ENCODE measurements at places on chromosomes 11 and 22.

DNA sequence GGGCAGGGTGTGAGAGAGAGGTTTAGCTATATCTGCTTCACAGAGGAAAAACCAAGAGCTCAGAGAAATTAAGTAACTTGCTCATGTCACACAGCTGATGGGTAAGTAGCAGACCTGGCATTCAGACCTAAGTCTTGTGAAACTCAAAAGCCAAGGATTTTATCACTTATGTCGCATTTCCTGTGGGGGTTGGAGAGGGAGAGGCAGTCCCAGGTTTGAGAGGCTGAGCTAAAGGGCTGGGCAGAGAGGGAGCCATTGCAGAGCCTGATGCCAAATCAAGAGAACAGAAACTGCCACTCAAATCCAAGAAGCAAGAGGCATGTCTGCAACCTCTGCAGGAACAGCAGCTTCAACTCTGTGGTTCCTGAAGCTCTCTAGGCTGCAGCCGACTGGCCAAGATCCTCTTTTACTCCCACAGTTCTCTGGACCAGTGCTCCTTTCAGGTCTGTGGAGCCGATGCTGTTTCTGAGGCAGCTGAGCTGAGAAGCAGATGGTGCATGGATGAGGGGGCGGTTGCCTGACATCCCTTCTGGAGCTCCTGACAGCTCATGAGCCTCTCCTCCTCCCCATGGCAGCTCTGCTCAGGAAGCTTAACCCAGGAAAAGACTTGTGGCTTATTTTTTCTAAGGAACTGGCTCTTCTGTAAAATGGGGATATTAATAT is 47.6 kb upstream of the NAV2 start:
- DNase-seq = peak; percentile 76

- no peak for DNase-seq
Observed at GRCh38 chr11:13375798-13376197, 87.2 kb downstream of the BTBD10 start.

DNA sequence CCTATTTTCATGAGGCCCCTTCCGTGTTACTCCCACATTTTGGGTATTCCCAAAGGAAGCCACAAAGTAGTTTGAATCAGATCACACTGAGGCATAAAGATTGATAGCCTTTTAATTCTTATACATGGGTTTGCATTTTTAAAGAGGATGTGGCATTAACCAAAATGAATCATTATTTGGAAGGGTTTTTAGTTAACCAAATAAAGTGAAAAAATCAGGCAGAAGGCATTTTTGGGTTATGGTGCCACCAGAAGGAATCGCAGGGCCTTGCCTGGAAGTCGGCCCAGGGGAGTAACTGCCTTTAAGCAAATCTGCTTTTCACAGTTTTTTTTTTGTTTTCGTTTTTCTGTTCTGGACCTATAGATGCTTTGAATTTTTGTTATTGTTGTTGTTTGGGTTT is 55.4 kb downstream of the HSD17B12 start:
- DNase-seq = peak; percentile 77

DNA sequence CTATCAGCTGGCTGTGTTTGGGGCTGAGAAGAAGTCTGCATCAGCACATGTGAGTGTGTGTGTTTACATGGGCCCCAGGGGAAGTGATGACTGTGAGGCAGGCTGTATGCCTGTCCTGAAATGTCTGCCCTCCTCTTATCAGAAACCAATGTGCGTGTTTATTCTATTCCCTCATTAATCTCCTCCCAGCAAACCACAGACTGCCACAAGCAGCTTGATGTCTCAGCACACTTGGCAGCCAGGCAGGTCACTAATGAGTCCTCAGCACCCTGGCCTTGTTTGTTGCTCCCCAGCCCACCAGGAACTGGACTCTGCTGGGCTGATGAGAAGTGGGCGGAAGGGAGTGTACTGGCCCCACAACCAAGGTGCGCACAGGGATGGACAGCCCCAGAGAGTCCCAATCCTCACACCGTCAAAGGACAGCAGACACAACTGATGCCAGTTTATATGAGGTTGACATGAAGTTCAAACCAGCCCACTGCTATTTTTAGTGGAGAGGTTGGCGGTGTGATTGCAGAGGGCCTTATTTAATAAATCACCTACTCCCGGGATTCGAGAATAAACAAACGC is 225.8 kb downstream of the ETS1 start:
- DNase-seq = peak; percentile 22

GRCh38 chr11:70104961-70105360 is 26.8 kb downstream of the ANO1 start:
- no peak for DNase-seq

DNA sequence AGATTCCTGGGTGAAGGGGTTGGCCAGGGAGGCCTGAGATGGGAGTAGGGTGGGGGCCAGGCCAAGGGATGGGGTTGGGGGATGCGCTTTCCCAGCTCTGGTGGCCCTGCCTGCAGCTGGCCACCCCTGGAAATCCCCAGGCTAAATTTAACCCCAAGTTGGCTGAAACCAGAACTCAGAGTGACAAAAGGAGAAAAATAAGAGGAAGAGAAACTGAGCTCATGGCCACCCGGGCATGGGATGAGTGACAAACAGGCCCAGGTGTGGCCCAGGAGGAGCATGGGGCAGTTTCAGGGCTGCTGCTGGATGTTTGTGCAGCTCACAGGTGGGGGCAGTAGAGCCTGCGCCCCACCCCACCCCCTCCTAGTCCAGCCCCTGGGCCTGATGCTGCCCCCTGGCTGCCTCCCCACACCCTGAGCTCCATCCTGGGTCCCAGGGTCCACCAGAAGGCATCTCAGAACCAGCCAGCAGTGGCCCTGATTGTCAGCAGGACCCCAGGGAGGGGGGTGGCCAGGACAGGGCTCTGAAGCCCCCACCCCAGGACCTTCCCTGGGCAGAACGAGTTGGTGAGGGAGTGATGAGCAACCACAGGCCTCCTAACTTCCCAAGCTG is 48.0 kb downstream of the IGLL5 start:
- DNase-seq = no peak

DNA sequence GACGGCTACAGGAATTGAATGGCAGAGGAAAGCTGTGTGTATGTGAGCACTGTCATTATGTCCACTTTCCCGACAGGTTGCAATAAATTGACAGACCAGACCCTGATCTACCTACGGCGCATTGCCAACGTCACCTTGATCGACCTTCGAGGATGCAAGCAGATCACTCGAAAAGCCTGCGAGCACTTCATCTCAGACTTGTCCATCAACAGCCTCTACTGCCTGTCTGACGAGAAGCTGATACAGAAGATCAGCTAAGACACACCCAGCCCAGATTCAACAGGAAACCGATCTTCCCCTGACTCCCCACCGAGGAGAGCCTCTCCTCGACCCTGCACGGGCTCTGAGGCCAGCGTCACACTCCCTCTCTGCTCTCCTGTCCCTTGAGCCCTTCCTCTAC is 11.5 kb upstream of the GRK2 start:
- no peak for DNase-seq

GRCh38 chr11:82557274-82557673 is 176.4 kb downstream of the FAM181B start:
- no peak for DNase-seq

DNA sequence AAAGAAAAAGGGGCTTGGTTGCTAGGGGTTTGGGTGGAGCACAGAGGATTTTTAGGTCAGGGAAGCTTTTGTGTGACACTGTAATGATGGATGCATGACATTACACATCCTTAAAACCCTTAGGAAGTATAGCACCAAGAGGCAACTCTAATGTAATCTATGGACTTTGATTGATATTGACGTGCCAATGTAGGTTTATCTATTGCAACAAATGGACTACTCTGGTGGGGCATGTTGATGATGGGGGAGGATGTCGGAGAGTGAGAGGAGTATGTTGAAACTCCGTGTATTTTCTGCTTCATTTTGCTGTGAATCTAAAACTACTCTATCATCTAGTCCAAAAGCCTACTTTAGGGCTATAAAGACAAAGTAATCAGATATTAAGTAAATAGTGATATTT is 72.3 kb upstream of the PAX6 start:
- no peak for DNase-seq

DNA sequence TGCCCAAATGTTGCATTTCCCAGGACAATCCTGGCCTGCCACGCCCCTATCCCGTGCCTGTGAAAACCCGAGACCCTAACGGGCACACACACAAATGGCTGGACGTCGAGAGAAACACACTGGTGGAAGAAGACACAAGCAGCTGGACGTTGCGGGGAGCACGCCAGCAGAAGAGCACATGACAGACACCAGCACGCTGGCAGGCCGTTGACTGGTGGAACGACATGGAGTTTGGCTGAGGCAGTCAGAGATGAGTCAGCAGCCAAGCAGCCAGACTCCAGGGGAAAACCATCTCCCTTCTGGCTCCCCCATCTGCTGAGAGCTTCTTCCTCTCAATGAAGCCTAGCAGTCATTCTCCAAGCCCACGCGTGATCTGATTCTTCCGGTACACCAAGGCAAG is 606.7 kb upstream of the LRRC4C start:
- peak; percentile 37 for DNase-seq

DNA sequence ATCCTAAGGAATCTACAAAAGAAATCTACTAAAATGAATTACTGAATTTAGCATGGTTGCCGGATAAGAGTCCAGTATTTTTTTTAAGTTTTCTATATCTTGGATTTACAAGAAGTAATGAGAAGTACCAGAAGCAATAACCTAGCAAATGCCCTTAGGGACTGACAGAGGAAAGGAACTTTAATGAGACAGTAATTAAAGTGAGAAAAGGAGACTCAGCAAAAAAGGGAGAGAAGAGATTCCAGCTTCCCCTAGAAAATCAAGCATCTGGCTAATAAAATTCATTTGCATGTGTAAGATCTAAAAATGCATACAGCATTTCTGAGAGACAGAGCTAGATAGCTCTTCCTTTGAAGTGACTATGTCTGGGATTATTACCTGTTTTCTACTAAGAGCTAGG is 39.1 kb downstream of the IZUMO1R start:
- no peak for DNase-seq

DNA sequence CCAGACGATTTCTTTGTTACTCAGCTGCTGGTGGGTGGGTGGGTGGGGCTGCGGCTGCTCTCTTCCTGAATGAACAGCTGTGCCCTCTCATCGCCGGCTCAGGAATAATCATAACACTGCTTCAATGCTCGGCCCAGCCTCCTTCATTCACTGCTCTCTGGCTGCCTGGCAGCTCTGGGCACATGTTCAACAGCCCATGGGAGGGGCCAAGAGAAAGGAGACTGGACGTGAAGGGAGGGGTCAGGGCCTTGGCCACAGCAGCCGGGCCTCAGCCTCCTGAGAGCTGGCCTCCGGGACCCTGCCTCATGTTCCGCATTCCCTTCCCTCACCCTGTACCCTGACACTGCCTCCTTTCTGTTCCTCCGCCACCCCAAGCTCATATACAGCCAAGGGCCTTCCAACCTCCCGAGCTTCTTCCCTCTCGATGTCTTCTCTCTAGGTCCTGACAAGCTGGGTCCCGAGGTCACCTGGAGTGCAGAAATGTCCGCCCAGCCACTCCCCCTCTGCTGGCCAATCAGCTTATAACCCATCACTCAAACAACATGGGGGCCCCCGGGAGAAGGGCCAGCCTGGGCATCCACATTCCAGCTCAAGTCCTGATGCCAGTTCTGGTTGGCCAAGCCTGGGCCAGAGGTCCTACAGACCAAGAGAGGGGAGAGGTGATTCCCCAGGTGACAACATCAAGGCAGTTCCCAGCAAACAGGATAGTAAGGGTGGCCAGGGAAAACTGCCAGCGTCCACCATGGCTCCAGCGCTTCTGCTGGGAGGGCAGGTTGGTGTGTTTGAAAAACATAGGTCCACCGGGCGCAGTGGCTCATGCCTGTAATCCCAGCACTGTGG is 3.2 kb upstream of the CSDC2 start:
- DNase-seq = peak; percentile 89

DNA sequence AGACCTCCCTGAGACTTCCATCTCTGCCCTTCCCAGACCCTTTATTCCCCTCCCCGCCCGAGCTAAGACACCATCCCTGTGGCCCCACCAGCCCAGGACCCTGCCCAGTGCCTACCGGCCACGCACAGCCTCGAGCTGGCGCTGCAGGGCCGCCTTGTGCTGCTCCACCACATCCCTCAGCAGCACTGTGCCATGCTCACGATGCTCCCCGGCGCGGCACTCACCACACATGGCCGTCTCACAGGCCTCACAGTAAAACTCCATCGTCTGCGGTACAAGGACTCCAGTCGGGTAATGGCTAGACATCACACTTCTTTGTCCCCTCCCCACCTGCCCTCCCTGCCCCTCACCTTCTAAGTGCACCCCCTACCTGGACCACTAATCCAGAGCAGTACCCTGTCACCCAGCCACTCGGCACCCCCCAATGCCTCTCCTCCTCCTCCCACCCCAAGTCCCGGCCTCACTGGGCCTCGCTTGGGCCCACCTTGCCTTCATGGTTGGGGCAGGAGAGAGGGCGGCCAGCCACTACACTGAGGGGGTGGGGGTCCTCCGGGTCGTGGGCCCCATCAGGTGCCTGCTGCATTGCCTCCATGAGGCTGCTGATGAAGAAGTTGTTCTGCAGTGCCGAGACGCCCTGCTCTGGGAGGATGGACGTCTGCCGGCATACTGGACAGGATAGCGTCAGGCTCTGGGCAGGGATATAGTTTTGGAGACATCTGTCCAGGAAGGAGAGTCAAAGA is 16.0 kb downstream of the TRIM3 start:
- DNase-seq = no peak

DNA sequence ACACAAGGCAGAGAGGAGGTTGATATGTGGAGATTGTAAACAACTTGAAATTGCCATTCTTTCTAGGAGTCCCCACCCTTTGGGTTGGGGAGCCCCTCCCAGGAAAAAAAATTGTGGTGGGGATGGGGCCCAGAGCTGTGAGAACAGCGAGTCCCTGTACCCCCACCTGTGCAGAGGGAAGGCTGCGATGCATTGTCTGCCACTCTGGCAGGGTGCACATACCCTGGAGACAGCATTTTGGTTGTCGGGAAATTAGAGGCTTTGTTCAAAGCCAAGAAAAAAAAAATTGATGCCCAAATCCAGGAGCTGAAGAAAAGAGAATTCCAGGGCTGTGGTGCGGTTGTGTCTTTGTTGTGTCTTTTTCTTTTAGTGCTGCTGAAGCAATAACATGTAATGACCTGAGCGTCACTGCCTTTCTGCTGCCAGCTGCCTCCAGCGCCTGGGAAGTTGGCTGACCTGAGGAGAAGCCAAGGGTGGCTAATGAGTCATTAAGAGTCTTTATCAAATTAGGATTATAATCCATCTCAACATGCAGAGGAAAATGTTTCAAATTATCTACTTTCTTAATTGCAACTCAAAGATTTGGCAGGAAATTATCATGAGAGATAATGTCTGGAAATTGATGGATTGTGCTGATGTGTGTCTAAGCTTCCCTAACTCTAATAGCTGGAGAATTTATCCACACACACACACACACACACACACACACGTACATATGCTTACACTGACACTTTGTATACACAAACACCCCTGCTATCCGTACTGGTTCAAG is 8.0 kb upstream of the PKNOX2 start:
- DNase-seq = no peak

DNA sequence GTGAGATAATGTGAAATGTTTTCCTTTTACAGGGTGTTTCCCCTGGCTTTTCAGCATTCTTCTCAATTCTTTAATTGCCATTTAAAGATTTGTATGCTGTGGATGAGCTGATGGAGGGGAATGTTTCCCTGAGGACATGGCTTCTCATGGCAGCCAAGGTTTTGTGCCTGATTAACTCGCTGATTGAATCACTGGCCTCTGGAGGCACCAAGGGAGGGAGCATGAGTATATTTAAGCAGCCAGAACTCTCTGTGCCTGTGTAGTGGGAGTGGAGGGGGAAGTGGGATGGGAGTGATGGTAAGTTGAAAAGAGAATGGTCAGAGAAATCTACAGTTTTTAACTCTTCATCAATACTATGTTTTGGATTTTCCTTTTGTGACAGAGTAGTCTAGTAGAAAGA is 88.7 kb downstream of the STIM1 start:
- peak; percentile 81 for DNase-seq

GRCh38 chr11:44927174-44927661 is 23.5 kb downstream of the TP53I11 start:
- peak; percentile 67 for DNase-seq

- no peak for DNase-seq
Observed at GRCh38 chr11:3984896-3985295, 109.7 kb upstream of the RRM1 start.

Measured in fibroblast of mammary gland (primary cell).